ENCODE measurements at places on chromosomes 7 and 10.

DNA sequence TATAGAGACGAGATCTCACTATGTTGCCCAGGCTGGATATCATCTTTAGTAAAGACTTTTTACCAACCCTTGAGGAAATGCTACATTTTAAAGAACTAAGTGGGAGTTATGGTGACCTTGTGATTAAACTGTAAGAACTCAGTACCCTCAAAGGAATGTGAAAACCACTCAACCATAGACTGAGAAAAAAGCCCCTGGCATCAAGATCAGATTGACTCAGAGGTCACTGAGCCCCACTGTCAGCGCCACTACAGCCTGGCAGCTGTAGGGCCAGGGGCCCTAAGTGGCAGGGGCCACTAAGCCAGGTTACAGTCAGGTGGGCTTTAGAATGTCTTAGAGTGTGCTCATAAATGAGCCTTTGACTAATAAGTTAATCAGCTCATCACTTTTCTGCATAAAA, 55.9 kb downstream of the APBB1IP start:
- peaks cover 9% of the 10 kb centered on the region for H3K36me3 ChIP-seq
- no peak overlapping the region for H3K27ac ChIP-seq
- no peaks in the 10 kb centered on the region for H3K4me1 ChIP-seq
- no peak overlapping the region for H3K4me3 ChIP-seq
- no peaks in the 10 kb centered on the region for H3K27me3 ChIP-seq

GRCh38 chr7:105388356-105389087, at the start of gene SRPK2:
Gene SRPK2 (minus strand): TSS chr7:105388921.
- peak within 1 kb of the TSS; percentile 91 for H3K4me3 ChIP-seq
- DNase-seq = peak; percentile 85
- H3K27me3 ChIP-seq = no peaks in the 10 kb centered on the region
- H3K4me1 ChIP-seq = no peaks in the 10 kb centered on the region

- H3K4me3 ChIP-seq = no peak overlapping the region
- DNase-seq = no peak
- no peaks in the 10 kb centered on the region for H3K27me3 ChIP-seq
- H3K27ac ChIP-seq = no peak overlapping the region
Observed at GRCh38 chr7:26685606-26686005, 178.8 kb downstream of the SKAP2 start.

DNA sequence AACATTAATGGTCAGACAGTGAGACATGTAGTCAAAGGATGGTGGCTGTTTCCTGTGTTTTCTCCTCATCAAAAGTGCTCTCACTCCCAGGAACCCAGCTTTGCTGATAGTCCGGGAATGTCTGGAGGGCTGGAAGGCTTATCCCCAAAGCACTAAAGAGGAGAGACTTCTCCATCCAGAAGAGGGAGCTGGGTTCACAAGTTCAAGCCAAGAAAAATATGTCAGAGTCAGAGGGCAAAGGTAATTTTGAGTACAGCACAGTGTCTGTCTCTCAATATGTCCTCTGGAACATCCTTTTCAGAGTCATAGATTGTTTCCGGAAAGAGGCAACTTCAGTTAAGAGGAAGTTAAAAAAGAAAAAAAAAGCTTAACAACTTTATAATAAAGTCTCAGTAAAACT, 281.5 kb upstream of the PHYHIPL start:
- H3K27ac ChIP-seq = no peak overlapping the region
- H3K27me3 ChIP-seq = no peaks in the 10 kb centered on the region
- H3K36me3 ChIP-seq = no peaks in the 10 kb centered on the region
- DNase-seq = no peak
- H3K4me3 ChIP-seq = no peak overlapping the region
- no peaks in the 10 kb centered on the region for H3K4me1 ChIP-seq

DNA sequence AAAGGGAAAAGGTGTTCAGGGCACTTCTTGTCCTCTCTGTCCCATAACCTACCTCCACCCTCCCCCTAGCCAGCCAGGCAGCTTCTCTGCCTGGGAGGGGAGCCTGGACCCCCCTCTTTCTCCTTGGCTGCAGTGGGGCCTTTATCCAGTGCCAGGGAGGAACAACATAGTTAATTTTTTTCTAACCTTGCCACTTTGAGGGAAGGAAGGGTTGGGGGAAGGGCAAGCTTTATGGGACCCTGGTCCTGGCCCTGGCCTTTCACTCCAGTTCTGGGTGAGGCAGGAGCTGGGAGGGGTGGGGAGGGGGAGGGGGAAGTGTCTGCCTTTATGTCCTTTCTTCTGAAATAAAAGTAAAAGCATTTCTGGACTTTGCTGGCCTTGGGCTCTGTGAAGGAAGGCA, 4.5 kb downstream of the VGF start:
- no peak overlapping the region for H3K27ac ChIP-seq
- peaks cover 20% of the 10 kb centered on the region for H3K36me3 ChIP-seq
- no peaks in the 10 kb centered on the region for H3K27me3 ChIP-seq
- H3K4me1 ChIP-seq = peaks cover 7% of the 10 kb centered on the region
- no peak for DNase-seq
- no peak overlapping the region for H3K4me3 ChIP-seq

GRCh38 chr10:112838784-112839481, 111.1 kb upstream of the TCF7L2 start:
- H3K36me3 ChIP-seq = peaks cover 7% of the 10 kb centered on the region
- no peaks in the 10 kb centered on the region for H3K27me3 ChIP-seq
- no peak overlapping the region for H3K27ac ChIP-seq
- H3K4me1 ChIP-seq = peaks cover 5% of the 10 kb centered on the region
- no peak overlapping the region for H3K4me3 ChIP-seq

DNA sequence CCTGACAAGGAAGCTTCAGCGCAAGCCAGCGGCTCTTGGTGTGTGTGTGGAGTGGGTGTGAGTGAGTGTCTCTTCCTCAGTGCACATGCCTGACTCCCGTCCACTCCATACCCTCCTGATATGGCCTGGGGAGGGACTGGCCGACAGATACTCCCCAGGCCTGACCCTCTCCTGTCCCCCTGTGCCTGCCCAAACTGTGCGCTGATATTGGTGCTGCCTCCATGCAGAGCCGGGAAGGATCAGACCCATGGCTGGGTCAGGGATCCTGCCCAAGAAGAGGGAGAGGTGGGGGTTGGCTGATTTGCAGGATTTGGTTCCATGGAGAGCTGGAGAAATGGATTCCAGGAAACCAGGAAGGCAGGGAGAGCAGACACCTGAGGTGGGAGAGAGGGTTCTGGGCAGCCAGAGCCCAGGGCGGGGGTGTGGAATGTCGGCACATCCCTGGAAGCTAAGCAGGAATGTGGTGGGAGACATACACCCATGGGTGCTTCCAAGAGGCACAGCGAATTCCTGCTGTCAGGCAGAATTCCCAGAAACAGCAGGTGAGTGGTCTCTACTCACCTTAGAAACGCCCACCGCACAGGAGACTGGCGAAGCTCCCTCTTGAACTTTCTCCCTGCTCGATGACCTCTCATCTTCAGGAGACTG, 6.3 kb downstream of the CALML5 start:
- H3K27me3 ChIP-seq = no peaks in the 10 kb centered on the region
- no peaks in the 10 kb centered on the region for H3K4me1 ChIP-seq
- H3K36me3 ChIP-seq = peaks cover 11% of the 10 kb centered on the region

DNA sequence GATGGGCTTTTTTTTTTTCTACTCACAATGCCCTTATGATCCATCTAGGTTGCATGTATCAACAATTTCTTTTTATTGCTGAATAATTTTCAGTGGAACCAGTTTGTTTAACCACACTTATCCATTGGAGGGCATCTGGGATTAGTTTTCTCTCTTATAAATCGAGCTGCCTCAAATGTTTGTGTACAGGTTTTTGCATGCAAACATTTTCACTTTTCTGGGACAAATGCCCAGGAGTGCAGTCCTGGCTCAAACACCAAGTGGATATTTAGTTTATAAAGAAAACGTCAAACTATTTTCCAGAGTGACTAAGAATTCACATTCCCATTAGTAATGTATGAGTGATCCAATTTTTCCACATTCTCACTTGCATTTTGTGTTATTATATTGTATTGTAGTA, 313.4 kb downstream of the CXCL12 start:
- DNase-seq = no peak
- H3K27me3 ChIP-seq = no peaks in the 10 kb centered on the region
- H3K4me3 ChIP-seq = no peak overlapping the region
- no peak overlapping the region for H3K27ac ChIP-seq
- peaks cover 3% of the 10 kb centered on the region for H3K36me3 ChIP-seq
- no peaks in the 10 kb centered on the region for H3K4me1 ChIP-seq

Data from H9 (cell line).